ENCODE measurements at places on chromosomes 1 and 21. TPM values are rescaled to one million over a fixed set of nuclear protein-coding genes. Genes with fewer than 3 reads are reported as not detected.

DNA sequence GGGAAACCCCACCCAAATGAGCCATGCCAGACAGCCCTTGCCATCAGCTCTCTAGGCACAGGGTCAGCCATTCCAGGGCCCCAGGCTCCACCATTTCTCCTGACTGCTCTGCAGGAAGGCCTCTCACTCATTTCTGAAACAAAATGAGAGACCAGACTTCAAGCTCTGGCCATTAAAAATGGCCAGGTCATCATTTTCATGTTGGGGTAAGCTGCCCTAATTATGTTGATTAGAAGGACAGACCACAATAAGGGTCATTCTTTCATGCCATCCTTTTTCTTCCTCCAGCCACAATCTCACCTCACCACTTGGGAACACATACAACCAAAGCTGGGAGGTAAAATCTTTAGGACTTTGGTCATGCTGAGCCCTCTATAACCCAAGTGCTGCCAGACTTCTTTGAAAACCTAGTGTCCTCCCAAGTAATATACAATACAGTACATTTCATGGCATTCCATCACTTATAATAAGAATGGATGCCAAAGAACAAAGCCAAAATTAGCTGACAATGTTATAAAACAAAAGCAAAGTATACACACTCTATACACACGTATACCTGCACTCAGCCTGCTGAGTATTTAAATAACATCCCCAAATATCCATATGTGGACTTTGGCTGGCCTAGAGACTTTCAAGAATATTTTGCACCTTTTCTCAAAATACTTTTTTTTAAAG is 22.4 kb upstream of the RBBP5 start:
- DNase-seq: no peak

DNA sequence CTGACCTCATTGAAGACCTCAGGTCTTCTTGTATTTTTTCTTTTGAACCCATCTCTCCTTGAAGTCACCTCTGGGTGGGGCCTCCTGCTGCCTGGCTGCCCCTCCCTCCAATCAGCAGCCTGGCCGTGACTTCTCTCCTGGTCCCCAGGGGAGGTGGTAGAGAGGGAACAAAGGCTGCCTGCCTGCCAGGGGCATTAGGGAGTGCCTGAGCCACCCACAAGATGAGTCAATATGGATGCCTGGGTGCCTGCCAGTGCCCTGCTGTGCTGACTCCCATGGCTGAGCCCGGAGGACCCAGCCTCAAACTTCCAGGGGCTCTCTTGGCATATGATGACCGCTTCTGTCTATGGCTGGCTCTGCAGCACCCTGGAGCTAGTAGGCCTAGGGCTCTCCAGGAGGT is 5.3 kb upstream of the CDCP2 start:
- DNase-seq: no peak

DNA sequence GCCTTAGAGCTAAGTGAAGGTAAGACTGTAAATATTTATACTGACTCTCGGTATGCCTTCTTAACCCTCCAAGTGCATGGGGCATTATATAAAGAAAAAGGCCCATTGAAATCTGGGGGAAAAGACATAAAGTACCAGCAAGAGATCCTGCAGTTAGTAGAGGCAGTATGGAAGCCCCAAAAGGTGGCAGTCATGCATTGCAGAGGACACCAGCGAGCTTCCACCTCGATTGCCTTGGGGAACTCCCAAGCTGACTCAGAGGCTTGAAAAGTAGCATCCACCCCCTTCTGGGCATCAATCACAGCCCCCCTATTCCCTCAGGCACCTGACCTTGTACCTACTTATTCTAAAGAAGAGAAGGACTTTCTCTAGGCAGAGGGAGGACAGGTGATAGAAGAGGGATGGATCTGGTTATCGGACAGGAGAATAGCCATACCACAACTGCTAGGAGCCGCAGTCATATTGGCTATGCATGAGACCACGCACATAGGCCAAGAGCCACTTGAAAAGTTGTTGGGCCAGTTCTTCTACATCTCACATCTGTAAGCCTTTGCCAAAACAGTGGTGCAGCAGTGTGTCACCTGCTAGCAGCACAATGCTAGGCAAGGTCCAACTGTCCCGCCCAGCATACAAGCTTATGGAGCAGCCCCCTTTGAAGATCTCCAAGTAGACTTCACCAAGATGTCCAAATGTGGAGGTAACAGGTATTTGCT is 19.4 kb downstream of the PLA2G2F start:
- DNase-seq: no peak

DNA sequence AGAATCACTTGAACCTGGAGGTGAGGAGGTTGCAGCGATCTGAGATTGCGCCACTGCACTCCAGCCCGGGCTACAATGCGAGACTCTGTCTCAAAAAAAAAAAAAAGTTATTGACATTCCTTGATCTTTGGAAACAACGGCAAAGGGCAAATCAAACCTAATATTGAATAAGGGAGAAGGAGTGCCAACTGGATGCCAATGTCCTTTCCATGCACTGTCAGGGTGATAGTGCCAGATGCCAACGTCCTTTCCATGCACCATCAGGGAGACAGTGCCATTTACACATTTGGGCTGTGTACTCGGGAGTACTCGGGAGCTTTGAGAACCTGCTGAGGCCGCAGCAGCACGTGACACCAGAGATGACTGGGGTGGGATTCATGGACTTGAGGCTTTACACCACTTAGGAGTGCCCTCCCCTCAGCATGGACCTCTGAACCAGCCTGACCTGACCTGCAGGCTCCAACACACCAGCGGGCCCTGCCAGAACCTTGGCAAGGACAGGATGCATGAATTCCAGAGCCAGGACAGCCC is 34.5 kb upstream of the SOD1 start:
- no peak for DNase-seq

- DNase-seq: no peak
Measured at GRCh38 chr1:150543500-150544143, 5.6 kb upstream of the ADAMTSL4 start.

DNA sequence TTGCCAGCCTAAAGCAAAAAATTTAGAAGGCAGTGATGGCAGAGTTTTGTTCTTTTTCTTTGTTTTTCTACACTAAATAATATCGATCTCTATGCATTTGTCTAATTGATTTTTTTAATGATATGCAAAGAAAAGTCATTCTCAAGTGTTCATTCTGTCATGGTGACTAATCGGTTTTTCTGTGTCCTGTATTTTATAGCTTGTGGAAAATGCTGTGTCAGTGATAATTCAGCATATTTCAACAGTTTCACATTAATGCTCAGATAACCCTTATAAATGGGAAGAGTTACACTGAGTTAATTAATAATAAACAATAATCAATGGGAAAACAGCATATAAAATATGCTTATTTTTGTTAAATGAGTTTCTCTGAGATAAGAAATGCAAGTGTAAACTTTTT is 824.9 kb downstream of the AMY1C start:
- DNase-seq: no peak

- no peak for DNase-seq
Measured at GRCh38 chr1:173530795-173531693, 53.9 kb downstream of the PRDX6 start.

GRCh38 chr1:240539769-240540414 is 72.1 kb downstream of the GREM2 start:
- DNase-seq: no peak

DNA sequence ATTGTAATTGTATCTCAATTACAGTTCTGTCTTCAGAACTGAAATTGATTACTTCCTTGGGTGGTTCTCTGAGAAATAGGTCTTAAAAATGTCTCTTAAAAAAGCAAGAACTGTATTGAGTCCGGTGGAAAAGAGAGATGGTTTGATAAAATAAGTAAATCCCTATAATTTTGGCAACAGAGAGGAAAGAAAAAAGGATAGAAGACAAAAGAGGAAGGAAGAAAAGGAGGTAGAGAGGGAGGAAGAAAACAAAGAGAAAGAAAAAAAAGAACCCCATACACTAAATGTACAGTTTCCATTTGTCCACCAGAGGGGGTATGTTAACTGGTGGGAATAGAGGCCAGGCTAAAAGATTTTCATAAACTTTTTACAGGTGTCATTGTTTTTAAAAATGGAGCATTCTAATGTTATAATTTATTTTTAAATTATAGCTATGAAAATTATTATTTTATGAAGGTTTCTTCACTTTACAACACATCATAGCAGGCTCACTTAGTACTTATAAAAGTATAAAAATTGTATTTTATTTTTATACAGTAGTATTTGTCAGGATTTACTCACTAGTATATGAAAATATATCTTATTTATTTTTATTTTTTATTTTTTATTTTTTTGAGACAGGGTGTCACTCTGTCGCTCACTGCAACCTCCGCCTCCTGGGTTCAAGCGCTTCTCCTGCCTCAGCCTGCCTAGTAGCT is 2.1 kb upstream of the UBE2T start:
- DNase-seq: no peak

DNA sequence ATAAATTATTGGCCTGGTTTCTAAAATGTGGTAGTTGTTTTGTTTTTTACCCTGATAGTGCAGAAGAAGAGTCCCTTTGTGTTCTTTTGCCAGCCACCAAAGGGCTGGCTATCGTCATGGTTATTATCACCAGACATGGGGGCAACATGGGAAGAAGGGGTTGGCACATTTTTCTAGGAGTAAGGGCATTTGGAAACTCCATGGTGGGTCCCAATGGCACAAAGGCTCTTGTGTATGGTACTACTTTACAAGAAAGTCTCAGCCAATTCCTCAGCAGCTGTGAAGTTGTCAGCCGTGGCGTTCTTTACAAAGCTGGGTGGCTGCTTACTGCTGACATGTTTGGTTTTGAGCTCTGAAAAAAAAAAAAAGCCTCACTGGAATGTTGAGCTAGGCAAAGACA is 330.4 kb upstream of the ESRRG start:
- no peak for DNase-seq

DNA sequence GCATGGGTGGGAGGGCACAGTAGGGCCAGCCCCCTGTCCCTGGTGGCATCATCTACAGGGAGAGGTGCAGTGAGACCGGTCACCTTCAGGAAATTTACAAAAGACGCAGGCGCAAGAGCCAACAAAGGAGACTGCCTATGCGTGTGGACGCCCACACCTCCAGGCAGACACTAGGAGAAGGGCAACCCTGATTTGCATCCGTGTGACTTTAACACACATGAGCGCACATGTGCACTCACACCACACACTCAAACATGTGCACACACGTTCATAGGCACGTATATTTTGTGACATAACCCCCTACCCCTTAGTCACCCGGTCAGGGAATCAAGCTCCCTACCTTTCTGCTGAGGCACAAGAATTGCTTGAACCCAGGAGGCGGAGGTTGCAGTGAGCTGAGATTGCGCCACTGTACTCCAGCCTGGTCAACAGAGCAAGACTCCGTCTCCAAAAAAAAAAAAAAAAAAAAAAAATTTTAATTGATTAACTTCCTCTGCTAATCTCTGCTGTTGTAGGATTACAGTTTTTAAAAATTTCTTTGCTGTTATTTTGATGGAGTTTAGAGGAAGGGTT is 84.7 kb upstream of the SLC25A33 start:
- DNase-seq: no peak

- no peak for DNase-seq
Measured at GRCh38 chr21:30345014-30345413, 3.4 kb downstream of the KRTAP23-1 start.

The S100A16 gene
- 91.7 TPM for polyA plus RNA-seq

The FAM163A gene
- 0.66 TPM for polyA plus RNA-seq

The EPHB2 gene
- polyA plus RNA-seq: 67.9 TPM

The OR14K1 gene
- not detected for polyA plus RNA-seq

The KRTAP10-4 gene
- polyA plus RNA-seq: not detected

The FCRL6 gene
- polyA plus RNA-seq: 0.29 TPM

The KCND3 gene
- polyA plus RNA-seq: 1.4 TPM

The OLFML3 gene
- 190 TPM for polyA plus RNA-seq

The PEX14 gene
- 19.0 TPM for polyA plus RNA-seq

The KRTAP11-1 gene
- not detected for polyA plus RNA-seq

Measured in left renal pelvis (tissue), 4 donors.